NCI-H146 (cell line): ENCODE measurements at places on chromosomes 2 and 18.

GRCh38 chr18:8609659-8610458 lies 622 bp downstream of the RAB12 start:
- DNase-seq = peak; percentile 70

- DNase-seq = no peak
These were observed 334.2 kb downstream of the GRB14 start for GRCh38 chr2:164287056-164287455.

DNA sequence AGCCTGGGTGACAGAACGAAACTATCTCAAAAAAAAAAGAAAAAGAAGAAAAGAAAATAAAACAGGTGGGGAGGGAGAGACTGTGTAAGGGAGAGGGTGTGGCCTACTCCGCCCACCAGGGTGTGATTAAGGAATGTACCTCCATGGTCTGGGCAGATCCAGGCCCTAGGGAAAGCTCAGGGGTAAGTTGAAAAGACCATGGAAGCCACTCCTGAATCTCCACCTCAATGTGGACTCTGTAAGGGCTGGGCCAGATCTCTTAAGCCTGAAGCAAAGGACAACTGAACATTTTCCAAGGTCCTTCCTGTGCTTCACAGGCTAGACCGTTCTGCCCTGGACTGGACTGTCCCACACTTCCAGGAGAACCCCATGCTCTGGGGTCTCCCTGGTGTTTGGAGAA lies 9.7 kb upstream of the ATG16L1 start:
- DNase-seq = no peak

DNA sequence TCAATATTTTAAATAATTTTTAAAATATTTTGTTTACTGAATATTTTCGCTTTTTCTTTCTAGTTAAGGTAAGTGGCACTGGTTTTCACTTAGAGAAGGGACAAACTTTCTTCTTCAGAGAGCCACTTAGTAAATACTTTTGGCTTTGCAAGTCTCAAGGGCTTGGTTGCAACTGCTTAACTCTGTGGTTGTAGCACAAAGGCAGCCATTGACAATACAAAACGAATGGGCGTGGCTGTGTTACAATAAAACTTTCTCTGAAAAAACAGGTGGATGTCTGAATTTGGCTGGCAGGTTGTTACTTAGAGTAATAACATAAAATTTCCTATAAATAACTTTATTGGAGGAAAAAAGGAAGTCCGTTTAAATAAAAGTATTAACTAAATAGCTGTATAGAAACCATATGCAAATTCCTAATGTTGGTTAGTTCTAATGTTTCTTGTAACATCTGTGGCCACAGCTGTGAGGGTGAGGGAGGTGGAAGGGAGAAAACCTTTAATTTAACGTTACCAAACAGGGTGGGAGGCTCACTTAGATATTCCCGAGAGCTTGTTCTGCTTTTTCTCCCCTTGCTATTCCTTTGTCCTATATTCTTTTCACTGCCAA lies 62.4 kb upstream of the TNP1 start:
- no peak for DNase-seq

DNA sequence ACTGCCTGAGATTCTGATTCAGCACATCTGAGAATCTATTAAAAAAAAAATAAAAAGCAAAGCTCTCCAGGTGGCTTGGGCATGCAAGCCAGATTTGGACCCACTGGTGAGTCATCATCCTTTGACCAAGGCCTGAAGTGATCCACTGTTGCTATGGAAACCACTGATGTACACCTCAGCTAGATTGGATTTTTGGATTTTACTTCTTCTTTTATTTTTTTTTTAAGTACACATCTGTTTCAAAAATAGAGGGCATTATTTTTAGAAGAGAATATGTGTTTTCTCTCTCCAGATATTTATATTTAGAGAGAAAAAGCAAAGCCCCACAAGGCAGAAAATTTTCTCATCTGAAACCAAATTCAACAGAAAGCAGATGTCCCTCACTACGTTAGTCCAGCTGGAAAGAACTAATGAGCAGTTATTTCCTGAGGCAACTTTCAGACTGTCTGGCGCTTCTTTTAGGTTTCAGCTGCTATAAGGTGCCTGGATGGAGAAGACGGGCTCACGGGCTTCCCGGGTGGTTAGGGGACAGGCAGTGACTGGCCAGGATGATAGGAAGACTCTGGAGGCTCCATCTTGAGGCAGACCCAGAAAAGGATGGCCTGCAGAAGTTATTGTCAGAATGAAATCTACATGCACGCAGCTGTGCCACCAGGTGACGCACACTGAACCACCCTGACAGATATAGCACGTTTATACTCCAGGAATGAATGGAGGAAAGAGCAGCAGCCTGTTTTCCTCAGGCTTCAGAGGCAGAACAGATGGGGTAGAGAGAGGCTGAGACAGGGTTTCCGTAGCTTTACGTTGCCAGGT lies 50.5 kb downstream of the MRPL35 start:
- peak; percentile 89 for DNase-seq

DNA sequence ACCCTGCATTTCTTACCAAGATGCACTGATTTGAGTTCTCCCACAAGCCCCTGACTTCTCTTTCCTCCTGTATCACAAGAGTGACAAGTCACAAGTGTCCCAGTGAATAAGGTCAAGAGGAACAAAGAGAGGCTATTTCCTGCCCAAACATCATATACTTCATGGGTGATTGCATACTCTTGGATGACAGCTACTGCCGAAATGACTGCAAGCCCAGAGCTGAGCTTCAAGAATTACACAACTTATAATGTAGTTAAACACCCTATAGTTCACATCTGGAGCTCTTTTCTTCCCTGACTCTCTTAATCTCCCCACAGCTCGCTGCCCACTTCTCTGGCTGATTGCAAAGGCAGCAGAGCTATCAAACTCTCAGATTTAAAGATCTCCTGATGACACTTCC lies 289.7 kb upstream of the PARD3B start:
- no peak for DNase-seq

- no peak for DNase-seq
These were observed 55.9 kb downstream of the ZFP36L2 start for GRCh38 chr2:43170405-43171105.

- DNase-seq = no peak
These were observed 20.2 kb downstream of the CRACDL start for GRCh38 chr2:98915751-98916358.

GRCh38 chr2:45778720-45779171 lies 127.3 kb downstream of the PRKCE start:
- peak; percentile 47 for DNase-seq

- no peak for DNase-seq
These were observed 81.0 kb downstream of the NDUFA10 start for GRCh38 chr2:239943991-239944631.

DNA sequence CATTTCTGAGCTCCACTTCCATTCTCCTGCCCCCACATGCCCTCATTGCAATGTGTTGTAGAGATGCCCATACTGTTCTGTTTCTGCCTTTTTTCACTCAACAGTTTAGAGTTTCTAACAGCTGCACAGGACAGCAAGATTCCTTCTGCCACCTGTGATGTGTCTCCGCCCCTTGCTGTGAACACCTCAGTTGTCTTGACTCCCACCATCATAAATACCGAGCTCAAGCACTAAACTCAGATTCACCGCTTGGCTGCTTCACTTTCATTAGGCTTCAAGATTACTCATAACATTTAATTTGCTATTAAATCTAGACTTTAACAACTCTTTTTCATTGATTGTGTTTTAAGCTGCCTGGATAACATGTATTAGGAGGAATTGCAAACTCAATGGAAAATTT lies 141.0 kb downstream of the MAP2 start:
- no peak for DNase-seq

- DNase-seq = no peak
These were observed 58.9 kb downstream of the INPP4A start for GRCh38 chr2:98503481-98504105.

- DNase-seq = no peak
These were observed 3.1 kb downstream of the CCL20 start for GRCh38 chr2:227816507-227817294.

DNA sequence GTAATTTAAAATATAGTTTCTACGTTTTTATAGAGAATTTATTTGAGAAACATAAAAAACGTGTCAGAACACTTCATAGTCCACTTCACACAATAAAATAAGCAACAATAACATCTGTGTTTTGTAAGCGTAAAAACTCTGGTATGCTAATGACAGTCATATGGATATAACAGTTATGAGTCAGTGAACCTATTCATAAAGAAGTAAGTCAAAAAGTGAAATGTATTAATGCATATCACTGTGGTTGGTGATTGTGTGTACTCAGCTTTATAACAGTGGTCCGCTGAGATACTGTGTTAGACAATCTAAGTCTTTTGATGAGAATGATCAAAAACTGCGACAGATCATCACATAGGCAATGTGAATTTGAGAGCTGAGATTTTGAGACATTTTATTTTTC lies 153.2 kb downstream of the WDR7 start:
- DNase-seq = no peak

GRCh38 chr2:69104261-69104660 lies 91.3 kb downstream of the ANTXR1 start:
- DNase-seq = no peak

- no peak for DNase-seq
These were observed 275.7 kb upstream of the ZNF804A start for GRCh38 chr2:184322615-184323014.

DNA sequence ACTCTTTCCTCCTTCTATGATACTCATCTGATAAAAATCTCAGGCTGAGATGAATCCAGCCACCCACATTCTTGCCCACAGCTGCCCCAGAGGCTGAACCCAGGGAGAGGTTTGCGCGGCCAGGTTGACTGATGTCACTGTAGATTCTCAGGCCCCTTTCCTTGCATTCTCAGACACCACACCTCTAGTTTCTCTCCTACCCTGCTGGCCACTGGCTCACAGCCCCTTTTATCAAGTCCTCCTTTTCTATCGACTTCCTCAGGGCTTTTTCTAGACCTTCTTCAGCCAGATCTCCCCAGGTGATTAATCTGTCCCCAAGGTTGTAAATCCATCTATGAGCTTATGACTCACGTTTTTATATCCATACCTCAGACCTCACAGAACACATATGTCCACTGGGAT lies 99.8 kb downstream of the TACR1 start:
- no peak for DNase-seq

GRCh38 chr2:141701618-141702017 lies 429.2 kb downstream of the LRP1B start:
- DNase-seq = no peak

- DNase-seq = no peak
These were observed 219.6 kb upstream of the RGPD4 start for GRCh38 chr2:107607054-107607453.

GRCh38 chr18:30280186-30280585 lies 762.4 kb downstream of the DSC3 start:
- no peak for DNase-seq

GRCh38 chr2:18849841-18850578 lies 260.6 kb upstream of the NT5C1B start:
- no peak for DNase-seq

DNA sequence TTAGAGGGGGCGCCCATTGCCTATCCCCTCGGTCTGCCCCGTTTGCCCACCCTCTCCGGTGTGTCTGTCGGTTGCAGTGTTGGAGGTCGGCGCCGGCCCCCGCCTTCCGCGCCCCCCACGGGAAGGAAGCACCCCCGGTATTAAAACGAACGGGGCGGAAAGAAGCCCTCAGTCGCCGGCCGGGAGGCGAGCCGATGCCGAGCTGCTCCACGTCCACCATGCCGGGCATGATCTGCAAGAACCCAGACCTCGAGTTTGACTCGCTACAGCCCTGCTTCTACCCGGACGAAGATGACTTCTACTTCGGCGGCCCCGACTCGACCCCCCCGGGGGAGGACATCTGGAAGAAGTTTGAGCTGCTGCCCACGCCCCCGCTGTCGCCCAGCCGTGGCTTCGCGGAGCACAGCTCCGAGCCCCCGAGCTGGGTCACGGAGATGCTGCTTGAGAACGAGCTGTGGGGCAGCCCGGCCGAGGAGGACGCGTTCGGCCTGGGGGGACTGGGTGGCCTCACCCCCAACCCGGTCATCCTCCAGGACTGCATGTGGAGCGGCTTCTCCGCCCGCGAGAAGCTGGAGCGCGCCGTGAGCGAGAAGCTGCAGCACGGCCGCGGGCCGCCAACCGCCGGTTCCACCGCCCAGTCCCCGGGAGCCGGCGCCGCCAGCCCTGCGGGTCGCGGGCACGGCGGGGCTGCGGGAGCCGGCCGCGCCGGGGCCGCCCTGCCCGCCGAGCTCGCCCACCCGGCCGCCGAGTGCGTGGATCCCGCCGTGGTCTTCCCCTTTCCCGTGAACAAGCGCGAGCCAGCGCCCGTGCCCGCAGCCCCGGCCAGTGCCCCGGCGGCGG lies 1.7 kb downstream of the MYCN start:
- peak; percentile 38 for DNase-seq

DNA sequence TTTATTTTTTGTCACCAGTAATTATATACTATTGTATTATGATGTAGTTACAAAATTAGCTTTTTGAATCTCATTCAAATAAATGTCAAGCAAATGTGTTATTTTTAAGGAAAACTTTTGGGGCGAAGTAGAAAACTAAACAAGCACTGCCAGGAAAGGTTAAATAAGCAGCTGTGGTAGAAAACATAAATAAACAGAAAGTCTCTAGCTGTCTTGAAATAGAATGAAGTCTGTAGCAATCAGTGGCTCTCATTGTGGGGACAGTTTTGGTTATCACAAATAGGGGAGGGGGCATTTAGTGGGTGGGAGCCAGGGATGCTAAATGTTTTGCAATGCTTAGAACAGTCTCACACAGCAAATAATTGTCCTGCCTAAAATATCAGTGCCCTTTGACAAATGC lies 3.4 kb downstream of the INSIG2 start:
- no peak for DNase-seq

- DNase-seq = no peak
These were observed 89.3 kb downstream of the CSRNP3 start for GRCh38 chr2:165558832-165559231.

DNA sequence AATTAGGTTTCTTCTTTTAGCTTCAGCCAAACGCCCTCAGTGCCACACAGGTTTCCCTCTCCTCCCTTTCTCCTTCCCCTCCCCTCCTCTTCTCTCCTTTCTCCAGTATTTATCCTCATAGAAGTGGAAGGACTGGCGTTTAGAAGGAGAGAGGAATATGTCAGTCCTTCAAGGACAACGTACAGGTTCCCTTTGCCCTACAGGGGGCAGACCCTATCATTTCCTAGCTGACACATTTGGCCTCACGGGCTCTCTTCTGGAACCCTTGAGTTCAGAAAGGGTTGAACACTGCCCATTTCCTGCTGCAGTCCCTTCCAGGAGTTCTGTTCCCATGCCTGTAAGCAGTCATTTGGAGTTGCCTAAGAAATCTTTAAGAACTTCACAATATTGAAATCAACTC lies 46.1 kb downstream of the CDCA7 start:
- peak; percentile 13 for DNase-seq

GRCh38 chr2:1963786-1964185 lies 219.5 kb upstream of the PXDN start:
- no peak for DNase-seq

DNA sequence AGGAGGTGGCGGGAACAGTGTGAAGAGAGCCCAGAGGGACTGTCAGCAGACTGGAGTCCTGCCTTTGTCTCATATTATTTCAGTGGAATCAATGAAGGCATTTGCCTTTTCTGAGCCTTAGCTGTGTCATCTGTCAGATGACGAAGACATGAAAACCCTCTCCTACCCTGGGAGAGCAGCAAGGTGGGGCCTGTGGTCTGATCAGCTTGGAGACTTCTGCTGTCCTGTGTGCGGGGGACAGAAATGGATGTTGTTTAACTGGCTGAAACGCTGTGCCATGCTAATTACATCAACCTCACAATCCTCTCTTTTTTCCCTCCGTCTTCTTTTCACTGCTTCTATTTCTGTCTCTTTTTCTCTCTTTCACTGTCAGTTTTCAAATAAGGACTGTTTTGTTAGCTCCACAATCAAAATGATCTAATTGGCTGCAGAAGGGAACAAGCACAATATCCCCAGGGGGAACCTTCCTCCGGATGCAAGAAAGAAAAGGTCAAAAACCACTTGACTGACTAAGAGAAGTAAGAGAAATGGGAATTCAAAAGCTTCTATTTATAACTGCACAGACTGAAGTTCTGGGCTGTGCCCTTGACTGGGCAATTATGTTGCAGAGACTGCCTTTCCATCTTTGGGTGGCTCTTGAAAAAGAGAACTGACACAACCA lies 340.1 kb downstream of the CLIP4 start:
- no peak for DNase-seq
